ENCODE measurements at places on chromosomes 1 and 21. TPM values are rescaled to one million over a fixed set of nuclear protein-coding genes. Genes with fewer than 3 reads are reported as not detected.
A peak's percentile ranks its signal among the peaks of the same experiment; 100 is the strongest.

GRCh38 chr1:5943343-5944124 lies 48.7 kb downstream of the NPHP4 start:
- peaks cover 31% of the 10 kb centered on the region for H3K4me1 ChIP-seq
- no peak overlapping the region for H3K4me3 ChIP-seq
- DNase-seq, result peak; percentile 69
- peaks cover 23% of the 10 kb centered on the region for H3K36me3 ChIP-seq
- H3K27me3 ChIP-seq, result no peaks in the 10 kb centered on the region
- H3K27ac ChIP-seq, result no peak overlapping the region

The RNF19B gene
- 33.1 TPM for total RNA-seq

GRCh38 chr1:244778344-244778743 lies 57.1 kb upstream of the COX20 start:
- no peak overlapping the region for H3K4me3 ChIP-seq
- H3K27me3 ChIP-seq, result no peaks in the 10 kb centered on the region
- H3K36me3 ChIP-seq, result no peaks in the 10 kb centered on the region

The VTCN1 gene
- total RNA-seq, result 4.1 TPM

DNA sequence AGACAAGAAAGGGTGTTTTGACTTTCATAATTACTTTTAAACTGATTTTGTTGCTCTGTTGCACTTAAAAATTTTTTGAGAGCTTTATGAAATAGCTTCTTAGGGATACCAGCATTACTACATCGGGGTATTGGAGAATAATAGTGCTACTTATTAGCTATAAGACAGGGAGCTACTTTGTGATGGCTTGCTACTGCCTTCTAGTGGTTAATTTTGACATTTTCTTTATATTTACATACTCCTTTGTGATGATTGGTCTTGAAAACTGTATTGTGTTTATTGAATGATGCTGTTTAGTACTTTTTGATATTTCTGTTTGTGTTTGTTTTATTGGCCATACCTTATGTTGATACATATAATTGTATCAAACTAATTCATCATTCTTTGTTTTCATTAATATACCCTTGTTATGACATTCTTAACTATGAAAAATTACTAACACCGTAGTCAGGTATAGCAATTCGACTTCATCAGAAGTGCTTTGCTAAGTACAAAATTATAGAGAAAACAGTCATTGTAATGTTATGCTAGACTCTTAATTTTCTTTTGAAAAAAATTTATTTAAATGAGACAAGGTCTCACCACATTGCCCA lies 85.5 kb downstream of the CLIC4 start:
- no peak overlapping the region for H3K27ac ChIP-seq
- H3K4me1 ChIP-seq, result peaks cover 32% of the 10 kb centered on the region
- H3K36me3 ChIP-seq, result no peaks in the 10 kb centered on the region
- H3K27me3 ChIP-seq, result no peaks in the 10 kb centered on the region
- no peak for DNase-seq
- no peak overlapping the region for H3K4me3 ChIP-seq

GRCh38 chr21:44372616-44373015 lies 19.2 kb downstream of the TRPM2 start:
- DNase-seq, result no peak
- H3K4me3 ChIP-seq, result no peak overlapping the region

Data from suprapubic skin (tissue), 4 donors.